AML-193 (cell line): ENCODE measurements at places on chromosomes 1 and 21.

- no peak for DNase-seq
These were observed 654 bp upstream of the ARHGEF2 start for GRCh38 chr1:155978973-155979429.

GRCh38 chr1:64410217-64410616, 59.7 kb upstream of the CACHD1 start:
- no peak for DNase-seq

DNA sequence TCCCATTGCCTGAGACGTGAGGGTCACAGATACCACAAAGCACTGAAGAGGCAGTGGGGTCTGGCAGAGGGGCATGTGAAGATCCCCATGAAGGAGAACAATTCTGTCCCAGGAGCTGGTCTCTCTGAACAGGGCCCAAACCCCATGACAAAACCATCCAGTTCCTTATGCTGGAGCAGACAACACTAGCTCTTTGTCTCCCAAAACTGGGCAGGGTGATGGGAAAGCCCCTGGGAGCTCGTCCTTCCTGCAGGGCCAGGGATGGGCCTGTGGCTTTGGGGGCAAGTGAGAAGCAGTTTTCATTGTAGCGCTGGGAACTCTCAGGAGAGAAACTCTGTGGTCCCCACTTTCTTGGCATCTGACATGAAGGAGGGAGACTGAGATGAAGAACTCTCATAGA, 8.8 kb downstream of the ETV3L start:
- no peak for DNase-seq

DNA sequence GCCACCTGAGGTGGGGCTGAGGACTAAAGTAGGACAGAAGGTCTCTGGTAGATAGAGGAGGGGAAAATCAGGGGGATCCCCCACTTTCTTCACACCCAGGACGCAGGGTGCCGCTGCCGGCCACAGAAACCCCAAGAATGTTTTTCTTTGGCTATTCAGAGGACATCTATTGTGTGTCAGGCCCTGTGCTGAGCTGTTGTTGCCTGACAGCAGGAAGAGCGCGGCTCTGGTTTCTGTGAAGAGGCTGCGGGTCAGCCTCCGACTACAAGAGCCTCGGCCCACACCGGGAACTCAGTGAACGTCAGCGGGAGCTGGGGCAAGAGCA, 407 bp upstream of the PIGV start:
- DNase-seq = no peak

DNA sequence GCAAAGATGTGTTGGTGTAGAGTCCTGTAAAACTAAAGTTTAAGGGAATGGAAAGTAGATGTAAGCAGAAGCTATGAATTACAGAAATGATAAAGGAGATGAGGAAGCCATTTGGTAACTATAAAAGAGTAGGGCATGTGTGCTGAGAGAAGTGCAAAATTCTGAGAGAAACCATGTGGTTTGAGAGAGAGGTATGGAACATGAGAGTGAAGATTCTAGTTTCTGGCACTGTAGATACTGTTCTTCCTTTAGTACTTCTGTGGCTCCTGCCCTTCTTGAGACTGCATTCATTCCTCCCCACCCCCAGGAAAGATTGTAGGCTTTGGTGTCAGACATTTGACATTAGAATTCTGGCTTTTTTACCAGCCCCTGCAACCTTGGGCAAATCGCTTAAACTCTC, 15.4 kb downstream of the RALGPS2 start:
- no peak for DNase-seq

DNA sequence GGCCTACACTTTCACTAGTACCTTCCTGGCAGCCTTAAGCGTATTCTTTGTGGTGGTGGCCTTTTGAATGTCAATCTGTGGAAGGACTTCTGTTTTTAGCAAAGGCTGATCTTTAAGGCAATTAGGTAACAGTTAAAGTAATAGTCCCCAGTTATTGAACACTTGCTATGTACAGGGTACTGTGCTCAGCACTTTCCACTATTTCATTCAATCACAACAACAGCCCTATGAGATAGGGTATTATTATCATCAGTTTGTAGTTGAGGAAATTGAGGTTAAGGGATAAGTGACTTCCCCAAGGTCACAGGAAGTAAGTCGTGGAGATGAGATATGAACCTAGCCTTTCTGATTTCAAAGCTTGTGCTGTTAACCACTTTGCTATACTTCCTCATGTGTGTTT, 185.7 kb downstream of the ST6GALNAC3 start:
- DNase-seq = peak; percentile 70

DNA sequence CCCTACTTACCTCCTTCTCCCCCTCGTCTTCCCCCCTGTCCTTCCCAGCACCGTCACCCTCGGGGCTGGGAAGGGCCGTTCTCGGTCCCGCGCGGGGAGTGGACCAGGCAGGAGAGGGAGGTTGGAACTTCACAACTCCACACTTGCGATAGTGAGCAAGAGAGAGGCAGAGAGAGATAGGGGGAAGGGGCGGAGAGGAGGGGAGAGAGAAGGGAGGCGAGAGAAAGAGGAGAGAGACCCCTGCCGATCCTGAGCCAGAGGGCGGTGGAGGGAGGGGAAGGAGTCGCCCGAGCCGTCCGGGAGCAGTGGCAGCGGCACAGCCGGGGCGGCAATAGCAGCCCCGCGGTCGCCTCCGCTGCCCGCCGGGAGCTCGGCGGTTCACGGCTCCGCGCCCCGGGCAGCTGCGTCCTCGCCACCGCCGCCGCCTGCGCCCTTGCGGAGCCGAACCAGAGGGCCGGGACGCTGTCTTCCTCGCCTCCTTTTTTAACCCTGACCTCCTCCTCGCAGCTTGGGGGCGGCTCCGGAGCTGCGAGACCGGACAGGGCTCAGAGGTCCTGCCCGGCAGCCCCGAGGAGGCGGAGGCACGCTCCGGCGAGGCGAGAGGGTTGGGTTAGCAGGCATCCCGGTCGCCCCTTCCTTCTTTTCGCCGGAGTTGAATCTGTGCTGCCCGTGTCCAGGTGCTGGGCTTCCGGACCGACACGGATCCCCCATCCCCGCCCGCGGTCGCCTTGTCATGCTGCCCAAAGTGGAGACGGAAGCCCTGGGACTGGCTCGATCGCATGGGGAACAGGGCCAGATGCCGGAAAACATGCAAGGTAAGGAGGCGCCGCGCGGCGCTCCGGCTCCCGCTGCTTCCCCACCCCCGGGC, 11.7 kb downstream of the NR5A2 start:
- DNase-seq = peak; percentile 13

GRCh38 chr1:178501705-178502329, 5.1 kb upstream of the CLEC20A start:
- DNase-seq = peak; percentile 26

DNA sequence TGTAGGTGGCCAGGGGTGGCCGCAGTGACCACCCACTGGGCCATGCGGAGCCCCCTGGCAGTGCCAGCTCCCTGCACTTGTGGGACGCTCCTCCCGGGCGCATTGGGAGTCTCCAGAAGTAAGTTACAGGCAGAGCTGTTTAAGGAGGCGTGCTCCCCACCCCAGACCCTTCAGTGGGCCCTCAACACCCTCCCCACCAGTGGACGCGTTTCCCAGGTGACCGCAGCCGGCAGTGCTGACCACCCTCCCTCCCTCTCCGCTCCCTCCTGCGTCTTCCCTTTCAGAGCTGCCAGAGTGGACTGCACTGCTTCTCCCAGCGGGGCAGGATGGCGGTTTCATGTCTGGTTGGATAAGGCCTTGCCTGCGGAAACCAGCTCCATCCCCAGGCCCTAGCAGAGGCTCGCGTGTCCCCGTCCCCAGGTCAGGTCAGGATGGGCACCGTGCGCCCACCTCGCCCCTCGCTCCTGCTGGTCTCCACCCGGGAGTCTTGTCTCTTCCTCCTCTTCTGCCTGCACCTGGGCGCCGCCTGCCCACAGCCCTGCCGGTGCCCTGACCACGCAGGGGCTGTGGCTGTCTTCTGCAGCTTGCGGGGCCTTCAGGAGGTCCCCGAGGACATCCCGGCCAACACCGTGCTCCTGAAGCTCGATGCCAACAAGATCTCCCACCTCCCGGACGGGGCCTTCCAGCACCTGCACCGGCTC, 1.1 kb downstream of the LRRC3 start:
- DNase-seq = no peak

DNA sequence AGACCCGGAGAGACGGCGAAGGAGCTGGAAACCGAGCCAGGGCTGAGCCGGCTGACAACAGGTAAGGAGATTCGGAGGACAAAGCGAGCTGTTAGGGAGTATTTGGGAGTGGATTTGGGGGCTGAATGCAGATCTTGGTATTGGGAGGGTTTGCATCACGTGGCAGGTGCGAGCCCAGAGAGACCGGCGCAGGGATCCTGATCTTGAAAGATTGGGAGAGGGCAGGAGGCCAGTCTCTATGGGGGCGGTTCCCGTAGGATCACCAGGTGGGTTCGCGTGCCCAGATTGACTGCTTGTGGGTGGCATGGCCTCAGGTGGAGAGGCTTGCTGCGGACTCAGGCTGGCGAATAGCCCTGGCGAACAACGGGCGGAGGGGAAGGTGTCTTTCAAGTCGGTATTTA, 204 bp downstream of the CIART start:
- DNase-seq = no peak

DNA sequence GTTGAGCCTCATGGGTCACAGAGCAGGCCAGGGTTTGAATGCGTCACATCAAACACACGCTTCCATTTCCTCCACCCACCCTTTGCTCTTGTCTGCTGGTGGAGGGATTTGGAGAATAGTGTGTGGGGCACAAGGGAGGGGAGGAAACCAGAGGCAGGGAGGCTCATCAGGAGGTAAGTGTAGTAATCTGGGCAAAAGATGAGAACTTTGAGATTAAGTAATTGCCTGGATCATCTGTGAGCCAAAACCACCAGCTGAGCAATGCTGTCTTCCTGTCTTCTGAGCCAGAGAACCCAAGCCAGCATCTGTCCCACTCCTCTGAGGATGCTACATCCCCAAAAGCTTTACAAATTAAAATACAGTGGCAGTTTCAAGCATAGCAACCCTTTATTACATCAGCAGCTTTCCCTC, 45.2 kb downstream of the C8B start:
- DNase-seq = peak; percentile 41

- DNase-seq = peak; percentile 58
These were observed 161.5 kb downstream of the DNM3 start for GRCh38 chr1:172002725-172003345.

GRCh38 chr1:21669258-21670058, at the start of gene RAP1GAP:
Gene RAP1GAP, minus strand, starts transcription at chr1:21669357. Its CDS starts 49,325 bp downstream, at chr1:21620032.
- DNase-seq = no peak

- DNase-seq = no peak
These were observed 2.7 kb downstream of the PLXNA2 start for GRCh38 chr1:208241512-208241911.

GRCh38 chr1:200409203-200409760, 554 bp downstream of the ZNF281 start:
- no peak for DNase-seq

- DNase-seq = no peak
These were observed 11.6 kb downstream of the MYBPH start for GRCh38 chr1:203163891-203164635.

DNA sequence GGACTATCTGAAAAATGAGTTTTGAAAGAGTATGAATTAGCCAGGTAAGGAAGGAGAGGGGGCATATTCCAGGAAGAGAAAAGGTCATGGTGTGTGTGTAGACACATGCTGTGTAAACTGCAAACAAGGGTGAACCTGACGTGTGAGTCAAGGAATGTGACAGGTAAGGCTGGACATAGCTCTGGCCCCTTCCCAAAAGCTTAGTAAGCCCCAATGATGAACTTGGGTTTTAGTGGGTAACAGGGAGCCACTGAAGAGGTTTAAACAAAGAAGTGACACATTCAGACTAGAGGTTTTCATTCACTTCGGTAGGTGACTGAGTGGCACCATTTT, 36.7 kb downstream of the EGLN1 start:
- DNase-seq = no peak

- DNase-seq = no peak
These were observed 301.7 kb upstream of the PROX1 start for GRCh38 chr1:213685992-213686582.

DNA sequence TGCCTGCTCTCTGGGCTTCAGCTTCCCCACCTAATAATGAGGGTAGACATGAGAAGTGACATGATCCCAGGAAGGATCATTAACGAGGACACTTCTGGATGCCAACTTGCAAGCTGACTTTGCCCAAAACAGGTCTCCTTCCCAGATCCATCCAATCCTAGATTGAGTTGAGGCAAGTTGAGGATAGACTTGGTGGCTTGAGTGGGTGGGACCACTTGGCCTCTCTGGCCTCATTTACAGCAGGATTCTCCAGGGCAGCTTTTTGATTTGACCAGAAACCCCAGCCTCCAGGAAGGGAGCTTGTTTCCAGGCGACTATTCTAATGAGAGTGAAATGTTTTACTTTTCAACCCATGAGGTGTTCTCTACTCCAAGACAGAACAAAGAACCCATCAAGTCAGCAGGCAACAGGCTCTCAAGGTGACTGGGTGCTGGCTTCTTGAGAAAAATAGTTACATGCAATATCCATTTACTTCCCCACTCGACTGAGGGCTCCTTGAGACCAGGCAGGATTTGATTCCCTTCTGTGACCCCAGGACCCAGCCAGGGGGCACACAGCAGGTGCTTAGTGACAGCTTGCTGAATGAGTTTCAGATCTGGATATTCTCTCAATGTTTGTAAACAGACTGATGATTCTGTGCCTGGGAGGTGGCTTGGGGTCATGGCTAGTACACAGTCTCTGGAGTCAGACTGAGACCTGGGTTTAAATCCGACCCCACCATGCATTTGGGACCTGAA, 128.2 kb downstream of the DMRTB1 start:
- DNase-seq = no peak

DNA sequence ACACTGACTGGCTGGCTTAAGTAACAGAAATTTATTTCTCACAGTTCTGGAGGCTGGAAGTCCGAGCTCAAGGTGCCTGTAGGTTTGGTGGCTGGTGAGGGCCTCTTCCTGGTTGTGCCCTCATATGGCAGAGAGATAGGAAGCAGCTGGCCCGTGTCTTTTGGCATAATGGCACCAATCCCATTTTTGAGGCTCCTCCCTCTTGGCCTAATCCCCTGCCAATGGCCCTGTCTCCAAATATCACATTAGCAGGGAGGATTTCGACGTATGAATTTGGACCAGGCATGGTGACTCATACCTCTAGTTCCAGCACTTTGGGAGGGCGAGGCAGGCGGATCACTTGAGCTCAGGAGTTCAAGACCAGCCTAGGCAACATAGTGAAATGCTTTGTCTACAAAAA, 37.4 kb downstream of the AGPAT3 start:
- DNase-seq = no peak

- no peak for DNase-seq
These were observed 30.8 kb downstream of the TNNI3K start for GRCh38 chr1:74266001-74266400.

DNA sequence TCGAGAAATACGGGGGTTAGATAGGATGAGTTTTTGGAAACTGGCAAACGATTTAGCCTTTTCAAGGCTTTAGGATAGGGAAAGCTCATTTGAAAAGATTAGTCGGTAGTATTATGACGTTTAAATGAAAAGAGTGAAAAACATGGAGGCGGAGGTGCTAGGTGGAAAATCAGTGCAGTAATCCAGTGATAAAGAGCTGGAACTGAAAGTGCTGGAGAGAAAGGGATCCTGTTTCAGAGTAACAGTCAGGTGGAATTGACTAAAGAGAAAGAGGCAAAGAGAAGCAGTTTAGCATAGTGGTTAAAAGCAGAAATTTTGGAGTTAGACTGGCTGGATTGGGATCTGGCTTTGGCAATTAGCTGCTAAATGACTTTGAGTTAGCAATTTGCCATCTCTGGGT, 945 bp downstream of the WDR3 start:
- no peak for DNase-seq

GRCh38 chr1:150973258-150973835, 1.3 kb downstream of the CERS2 start:
- no peak for DNase-seq

- no peak for DNase-seq
These were observed 97.8 kb upstream of the CSF3R start for GRCh38 chr1:36580524-36580923.

- no peak for DNase-seq
These were observed 108.4 kb downstream of the EDEM3 start for GRCh38 chr1:184646178-184646701.
